ENCODE measurements at places on chromosomes 11 and 22.

GRCh38 chr11:1534171-1534570, 37.9 kb downstream of the DUSP8 start:
- no peak for DNase-seq

DNA sequence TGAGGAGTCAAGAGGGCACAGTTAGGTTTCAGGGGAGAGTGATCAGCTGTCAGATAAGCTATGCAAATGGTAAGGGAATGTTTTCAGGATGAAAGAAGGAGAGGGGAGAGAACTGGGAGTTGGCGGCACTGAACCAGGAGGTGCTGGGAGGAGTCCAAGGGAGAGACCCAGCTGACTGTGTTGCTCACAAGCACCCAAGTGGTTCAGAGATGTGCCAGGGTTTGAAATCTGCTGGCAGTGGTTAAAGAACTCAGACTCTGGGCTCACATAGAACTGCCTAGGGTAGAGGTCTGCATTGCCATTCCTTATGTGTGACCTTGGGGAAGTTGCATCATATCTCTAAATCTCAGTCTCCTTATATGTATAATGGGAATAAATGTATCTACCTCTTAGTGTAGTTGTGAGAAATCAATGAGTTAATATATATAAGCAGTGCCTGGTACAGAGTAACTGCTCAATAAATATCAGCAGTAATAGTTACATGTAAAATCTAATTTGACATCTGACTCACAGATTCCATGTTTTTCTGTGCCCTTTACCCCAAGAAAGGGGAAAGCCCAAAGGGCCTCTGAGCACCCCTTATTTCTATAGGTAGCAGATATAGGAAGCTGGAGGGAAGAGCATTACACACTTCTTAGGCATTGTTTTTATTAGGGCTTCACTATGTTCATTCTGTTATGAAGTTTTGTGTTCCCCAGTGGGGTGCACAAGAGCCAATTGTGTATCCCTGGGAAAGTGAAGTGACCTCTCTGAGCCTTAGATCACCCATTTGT, 66.9 kb upstream of the SESN3 start:
- DNase-seq: no peak

- no peak for DNase-seq
Observed at GRCh38 chr11:92314499-92314898, 89.9 kb downstream of the FAT3 start.

DNA sequence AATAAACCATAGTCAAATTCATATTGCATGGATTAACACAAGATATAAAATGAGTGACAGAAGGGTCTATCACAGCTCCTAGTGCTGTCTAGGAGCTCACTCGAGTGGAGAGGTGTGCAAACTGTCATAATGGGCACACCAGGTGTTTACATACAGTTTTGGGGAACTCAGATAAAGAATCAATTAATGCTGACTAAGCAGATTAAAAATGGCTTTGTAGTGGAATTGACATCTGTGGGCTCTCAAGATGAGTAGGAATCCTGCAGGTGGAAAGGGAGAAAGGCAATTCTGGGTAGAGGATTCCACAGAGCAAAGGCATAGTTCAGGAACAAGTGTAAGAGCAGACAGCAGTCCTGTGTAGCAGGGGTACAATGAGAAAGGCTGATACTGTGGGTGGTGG, 496.2 kb upstream of the CCDC90B start:
- DNase-seq: no peak

DNA sequence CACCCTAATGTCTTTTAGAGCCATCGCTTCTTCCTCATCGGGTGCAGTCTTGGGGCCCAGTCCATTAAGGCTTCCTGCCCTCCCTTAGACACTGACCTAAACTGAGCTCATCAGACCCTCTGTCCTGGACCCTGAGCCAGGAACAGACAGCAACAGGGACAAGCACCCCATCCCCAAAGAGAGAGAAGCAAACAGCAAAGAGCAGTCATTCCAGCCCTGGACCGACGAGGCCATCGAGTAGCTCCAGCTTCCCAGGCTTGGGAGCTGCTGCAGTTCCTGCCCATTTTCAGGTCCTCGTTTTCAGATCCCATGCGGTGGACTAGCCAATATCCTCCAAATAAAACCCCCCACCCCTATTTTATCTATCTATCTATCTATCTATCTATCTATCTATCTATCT, 25.8 kb upstream of the CACNG2 start:
- DNase-seq: no peak

GRCh38 chr22:36384766-36385481, 2.8 kb downstream of the MYH9 start:
- no peak for DNase-seq

DNA sequence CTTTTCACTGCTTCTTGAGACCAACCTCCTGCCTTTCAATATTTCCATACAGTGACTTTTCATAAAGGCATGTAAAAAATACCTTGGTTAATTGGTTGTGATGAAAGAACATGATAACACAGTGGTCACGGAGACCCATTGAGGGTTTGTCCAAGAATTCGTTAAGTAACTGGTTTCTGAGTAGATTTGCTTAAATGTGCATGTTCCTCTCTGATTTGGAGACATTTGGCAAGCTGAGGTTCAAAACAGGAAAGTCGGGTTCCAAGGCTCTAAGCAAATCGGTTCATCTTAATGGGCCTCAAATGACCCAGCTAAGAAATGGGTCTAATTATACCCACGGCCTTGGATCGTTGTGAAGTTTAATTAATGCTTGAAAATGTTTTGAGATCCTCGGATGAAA, 36.9 kb upstream of the CCND1 start:
- no peak for DNase-seq

DNA sequence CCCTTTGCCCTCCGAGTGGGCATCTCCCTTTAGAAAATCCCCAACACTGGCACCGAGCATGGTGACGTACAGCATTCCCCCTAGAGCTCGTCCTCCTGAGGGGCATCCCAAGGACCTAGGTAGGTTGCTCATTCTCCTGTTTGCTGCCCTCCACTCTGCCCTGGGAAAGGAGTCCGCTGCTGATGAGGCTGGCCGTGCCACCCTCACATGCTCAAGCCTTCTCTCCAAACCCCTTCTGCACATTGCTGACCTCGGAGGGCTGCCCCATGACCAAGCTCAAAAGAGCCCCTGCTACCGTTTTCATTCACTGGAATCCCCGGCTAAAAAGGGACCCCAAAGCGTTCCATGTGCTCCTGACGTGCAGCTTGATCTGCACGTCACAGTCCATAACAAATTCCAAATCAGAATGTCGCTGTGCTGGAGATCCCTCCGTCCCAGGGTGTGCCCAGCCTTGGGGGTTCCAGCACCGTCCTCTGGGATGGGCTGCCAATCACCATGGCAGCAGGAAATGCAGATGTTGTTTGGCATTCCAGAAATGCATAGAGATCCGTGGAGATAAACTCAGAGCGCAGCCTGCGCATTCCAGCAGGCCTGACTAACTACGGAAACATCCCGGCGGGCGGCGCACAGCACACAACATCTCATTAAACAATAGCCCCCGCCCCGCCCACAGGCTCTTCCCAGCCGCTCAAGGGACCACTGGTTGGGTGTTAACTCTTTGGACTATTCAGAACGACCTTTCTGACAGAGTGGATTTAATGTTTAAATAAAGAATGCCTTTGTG, 26.3 kb upstream of the GNB1L start:
- DNase-seq: no peak

- DNase-seq: no peak
Observed at GRCh38 chr11:59292611-59293010, 66.1 kb upstream of the OR5AN1 start.

GRCh38 chr11:6746086-6746618, 25.6 kb downstream of the OR2AG2 start:
- no peak for DNase-seq

DNA sequence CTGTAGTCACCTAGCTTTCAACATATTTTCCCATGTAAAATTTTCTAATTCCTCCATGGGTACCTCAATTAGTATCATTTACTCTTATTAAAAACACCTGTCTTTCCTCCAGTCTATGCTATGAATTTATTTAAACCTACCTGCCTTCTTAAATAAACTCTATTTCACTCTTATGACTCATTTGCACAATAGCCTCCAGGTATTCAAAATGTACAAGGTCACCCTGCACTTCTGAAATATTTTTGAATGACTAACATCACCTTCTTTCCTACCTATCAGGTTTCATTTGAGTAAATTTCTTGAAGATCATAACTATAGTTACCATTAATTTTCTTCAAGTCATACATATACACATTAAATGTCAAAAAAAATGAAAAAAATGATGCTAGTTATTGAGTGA, 939.7 kb downstream of the DLG2 start:
- DNase-seq: no peak

- DNase-seq: no peak
Observed at GRCh38 chr11:111019451-111019850, 226.1 kb upstream of the POU2AF2 start.

DNA sequence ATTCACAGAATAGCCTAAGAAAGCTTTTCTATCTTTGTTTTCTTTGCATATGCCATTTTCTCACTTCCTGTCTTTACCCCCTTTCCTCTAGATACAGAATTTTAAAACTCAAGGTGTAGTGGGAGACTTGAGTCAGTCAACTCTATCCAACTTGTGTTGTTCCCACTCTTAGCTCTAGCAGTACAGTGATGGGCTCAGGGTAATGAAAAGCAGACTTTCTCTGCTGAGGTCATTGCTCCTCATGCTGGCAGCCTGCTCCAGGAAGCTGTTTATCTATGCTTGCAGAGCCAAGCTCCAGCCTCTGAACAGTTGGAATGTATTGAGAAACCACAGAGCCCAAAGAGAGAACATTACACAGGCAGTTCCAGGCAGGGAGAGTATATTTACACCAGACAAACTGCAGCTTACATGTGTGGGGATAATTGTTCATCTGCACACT, 68.1 kb downstream of the CSTPP1 start:
- no peak for DNase-seq

DNA sequence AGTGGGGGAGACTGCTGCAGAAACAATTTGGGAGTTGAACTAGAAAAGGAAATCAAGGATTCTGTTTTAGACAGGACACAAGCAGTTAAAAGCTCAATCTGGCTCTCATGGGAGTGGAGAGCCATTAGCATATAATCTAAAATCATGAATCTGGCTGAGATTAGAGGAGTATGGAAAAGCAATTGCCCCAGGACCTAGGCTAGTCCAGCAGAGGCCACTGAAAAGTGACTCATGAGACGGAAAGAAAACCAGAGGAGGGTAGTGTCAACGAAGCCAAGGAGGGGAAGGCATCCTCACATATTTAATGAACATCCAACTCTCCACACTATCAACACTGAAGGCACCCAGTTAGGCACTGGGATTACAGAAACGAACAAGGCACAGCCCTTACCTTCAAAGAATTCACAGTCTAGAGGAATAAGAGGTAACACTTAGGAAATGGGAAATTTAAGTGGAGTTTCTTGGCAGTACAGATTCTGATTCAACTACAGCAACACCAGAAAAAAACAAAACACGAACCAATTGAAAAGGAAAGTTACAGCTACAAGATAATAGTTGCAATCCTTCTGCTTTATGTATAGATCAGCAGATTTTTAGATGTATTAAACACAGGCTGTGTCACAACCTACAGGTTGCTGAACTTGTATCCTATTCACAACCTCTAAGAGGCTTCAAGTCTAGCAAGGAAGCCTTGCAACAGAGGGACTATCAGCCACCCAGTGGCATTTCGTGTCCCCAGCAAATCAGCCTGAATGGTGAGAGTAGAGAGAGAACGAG, 43.7 kb upstream of the CHST1 start:
- no peak for DNase-seq

- DNase-seq: no peak
Observed at GRCh38 chr22:20469110-20469868, 26.3 kb downstream of the KLHL22 start.

GRCh38 chr11:120834686-120835210, 189.2 kb upstream of the TBCEL start:
- DNase-seq: no peak

All from NCI-H1436 treated with DMSO at 0.1 percent for 48 hours (cell line).